ENCODE measurements at places on chromosomes 4 and X.
A peak's percentile ranks its signal among the peaks of the same experiment; 100 is the strongest.

DNA sequence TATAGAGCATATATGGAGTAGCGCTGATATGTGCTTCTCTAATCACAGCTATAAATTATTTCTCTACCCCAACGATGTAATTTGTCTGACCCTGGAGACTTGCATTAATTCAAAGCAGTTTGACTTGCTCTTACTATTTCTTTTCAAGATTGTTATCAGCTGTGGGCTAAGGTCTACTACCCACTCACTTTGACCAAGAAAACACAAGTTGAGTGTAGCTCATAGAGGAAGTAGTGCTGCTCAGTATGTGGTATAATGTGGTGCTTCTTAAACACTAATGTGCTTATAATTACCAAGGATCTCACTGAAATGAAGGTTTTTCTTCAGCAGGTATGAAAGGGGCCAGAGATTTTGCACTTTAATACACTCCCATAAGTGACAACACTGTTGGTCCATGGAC lies 70.1 kb downstream of the INPP4B start:
- DNase-seq: no peak

DNA sequence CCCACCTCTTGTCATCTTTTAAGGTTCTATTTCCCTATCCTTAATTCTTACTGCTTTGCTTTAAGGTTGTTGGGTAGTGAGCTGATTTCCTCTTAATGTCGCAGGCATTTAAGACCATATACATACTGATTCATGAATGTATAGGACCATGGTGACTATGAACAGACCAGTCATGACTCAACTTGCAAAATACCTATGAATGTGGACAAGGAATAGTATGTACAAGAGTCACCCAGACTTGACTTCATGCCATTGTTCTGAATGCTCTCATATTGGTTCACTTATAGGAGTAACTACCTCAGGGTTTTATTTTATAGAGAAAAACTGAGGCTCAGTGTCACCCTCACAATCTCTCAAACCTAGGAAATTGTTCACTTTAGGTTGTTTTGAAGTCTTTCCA lies 44.3 kb downstream of the CCNG2 start:
- DNase-seq: no peak

GRCh38 chr4:95539106-95539505 lies 9.7 kb downstream of the UNC5C start:
- no peak for DNase-seq

GRCh38 chr4:23904639-23905071 lies 14.8 kb upstream of the PPARGC1A start:
- no peak for DNase-seq

GRCh38 chr4:112284166-112284565 lies 1.5 kb downstream of the TIFA start:
- DNase-seq: no peak

- no peak for DNase-seq
Observed at GRCh38 chrX:50103866-50104566, 96.8 kb downstream of the AKAP4 start.

GRCh38 chrX:13569479-13570260 lies at the start of gene EGFL6:
Gene EGFL6, plus strand, starts transcription at chrX:13569601. Its CDS starts 261 bp downstream, at chrX:13569862.
- DNase-seq: no peak

DNA sequence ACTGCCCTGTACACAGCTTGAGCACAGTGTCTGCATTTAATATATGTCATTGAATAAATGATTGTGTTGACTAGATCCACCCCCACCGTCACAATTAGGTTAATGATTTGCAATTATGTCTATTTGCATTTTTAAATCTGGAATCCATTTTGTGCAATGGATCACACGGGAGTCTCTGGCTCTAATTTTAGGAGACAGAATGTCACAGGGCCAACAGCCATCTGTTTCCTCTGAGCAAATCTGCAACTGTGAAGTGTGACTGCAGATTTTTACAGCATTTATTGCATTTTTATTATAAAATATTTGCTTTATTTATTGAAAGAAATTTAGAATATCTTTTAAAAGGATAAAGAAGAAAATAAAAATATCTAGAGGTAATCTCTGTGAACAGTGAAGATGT lies 316.8 kb downstream of the HS3ST1 start:
- DNase-seq: no peak

DNA sequence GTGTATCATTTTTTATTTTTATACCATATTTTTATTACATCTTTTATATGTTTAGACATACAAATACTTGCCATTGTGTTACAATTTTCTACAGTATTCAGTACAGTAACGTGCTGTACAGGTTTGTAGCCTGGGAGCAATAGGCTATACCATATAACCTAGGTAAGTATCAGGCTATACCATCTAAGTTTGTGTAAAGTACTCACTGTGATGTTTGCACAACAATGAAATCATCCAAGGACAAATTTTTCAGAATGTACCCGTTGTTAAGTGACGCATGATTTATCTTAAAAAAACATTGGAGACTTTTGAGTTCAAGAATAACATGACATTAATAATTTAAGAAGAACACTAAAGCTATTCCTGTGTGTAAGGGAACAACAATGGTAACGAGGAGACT lies 96.0 kb upstream of the LEF1 start:
- DNase-seq: no peak

- DNase-seq: no peak
Observed at GRCh38 chrX:5650904-5651303, 577.8 kb downstream of the NLGN4X start.

- no peak for DNase-seq
Observed at GRCh38 chr4:41079881-41080560, 134.3 kb downstream of the APBB2 start.

GRCh38 chrX:75986976-75987375 lies 185.9 kb upstream of the PBDC1 start:
- no peak for DNase-seq

DNA sequence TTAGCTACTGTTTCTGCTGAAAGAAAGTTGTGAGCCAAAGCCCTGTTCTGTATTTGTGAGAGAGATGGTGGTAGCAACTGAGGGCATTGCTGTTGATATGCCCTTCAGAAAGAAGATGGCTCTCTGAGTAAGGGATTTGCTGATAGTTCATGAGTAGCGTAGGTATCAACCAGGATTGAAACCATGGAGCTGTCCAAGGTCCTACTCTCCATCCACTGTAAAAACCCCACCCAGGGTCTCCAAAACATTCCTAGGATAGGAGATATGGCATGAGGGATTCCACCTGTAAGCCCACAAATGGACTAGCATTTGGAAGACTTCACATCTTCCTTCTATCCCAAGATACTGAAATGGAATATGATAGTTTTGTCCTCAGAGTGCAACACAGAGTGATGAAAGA lies 277.1 kb upstream of the PRKX start:
- peak; percentile 1 for DNase-seq

DNA sequence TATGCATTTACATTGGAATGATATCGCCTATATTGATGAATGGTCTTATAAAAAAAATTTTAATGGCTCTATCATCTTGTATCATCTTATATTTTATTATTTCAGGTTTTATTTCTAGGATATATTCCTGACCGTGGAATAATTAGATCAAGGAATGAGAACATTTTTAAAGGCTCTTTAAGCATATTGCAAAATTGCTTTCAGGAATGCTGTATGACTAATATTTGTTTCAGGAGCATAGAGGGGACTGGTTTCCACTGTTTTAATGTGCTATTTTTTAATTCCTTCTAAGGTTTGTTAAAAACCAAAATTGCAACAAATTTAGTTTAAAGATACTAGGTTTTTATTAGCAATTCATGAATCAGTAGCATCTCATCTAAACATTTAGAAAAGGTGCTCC lies 120.2 kb downstream of the BMPR1B start:
- no peak for DNase-seq

- DNase-seq: no peak
Observed at GRCh38 chr4:129346734-129347133, 250.8 kb downstream of the C4orf33 start.

DNA sequence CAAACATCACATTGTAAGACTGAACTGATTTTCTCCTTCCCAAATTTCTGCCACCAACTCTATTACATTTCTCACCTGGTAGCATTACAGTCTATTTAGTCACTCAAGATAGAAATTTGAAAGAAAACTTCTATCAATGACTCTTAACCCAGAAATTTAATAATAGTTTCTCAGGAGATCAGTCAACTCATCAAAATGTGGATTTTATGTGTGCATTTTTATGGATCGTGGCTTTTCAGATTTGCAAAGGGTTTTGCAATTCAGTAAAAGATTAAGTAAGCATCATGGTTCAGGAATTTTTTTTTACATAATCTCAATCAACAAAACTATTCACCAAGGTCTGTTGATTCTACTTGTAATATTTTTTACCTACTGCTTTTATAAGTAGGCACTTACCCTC lies 111.1 kb downstream of the CFAP299 start:
- no peak for DNase-seq

- DNase-seq: no peak
Observed at GRCh38 chr4:54402880-54403480, 173.9 kb downstream of the PDGFRA start.

DNA sequence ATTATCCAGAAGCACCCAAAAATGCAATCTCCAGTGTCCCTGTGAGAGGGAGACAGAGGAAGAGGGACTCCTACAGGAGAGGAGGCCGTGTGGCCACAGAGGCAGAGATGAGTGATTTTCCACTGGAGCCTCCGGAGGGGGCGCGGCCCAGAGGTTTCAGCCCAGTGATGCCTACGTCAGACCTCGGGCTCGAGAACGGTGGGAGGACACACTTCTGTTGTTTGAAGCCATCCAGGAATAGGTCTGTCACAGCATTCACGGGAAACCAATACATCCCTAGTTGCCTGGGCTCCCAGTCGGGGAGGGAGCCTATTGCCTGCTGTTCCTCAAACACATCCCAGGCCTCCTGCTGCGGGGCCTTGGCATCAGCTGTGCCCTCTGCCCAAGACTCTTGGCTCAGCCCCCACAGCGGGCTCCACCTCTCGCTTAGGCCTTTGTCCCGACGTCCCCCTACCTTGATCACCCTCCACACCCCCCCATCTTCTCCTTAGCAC lies 39.2 kb upstream of the HMX1 start:
- DNase-seq: peak; percentile 1

- no peak for DNase-seq
Observed at GRCh38 chrX:11929476-11929875, 171.4 kb downstream of the MSL3 start.

DNA sequence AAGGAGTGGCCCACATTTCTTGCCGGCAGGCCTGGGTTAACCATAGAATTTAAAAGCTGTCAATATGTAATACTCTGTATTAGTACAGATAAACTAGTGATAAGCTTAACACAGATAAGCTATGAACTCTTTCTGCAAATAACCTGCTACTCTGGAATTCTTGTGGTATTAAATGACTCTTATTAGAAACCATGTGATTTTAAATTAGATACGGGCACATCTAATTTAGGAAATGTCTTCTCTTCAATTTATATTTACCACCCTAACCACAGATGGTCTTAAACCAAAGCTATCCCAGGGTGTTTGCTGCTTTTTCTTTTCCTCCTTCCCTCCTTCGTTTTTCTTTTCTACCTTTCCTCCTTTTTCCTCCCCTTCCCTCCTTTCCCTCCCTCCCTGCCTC lies 4.9 kb downstream of the GNRHR start:
- DNase-seq: no peak

- no peak for DNase-seq
Observed at GRCh38 chr4:20754036-20754435, 53.8 kb downstream of the PACRGL start.

DNA sequence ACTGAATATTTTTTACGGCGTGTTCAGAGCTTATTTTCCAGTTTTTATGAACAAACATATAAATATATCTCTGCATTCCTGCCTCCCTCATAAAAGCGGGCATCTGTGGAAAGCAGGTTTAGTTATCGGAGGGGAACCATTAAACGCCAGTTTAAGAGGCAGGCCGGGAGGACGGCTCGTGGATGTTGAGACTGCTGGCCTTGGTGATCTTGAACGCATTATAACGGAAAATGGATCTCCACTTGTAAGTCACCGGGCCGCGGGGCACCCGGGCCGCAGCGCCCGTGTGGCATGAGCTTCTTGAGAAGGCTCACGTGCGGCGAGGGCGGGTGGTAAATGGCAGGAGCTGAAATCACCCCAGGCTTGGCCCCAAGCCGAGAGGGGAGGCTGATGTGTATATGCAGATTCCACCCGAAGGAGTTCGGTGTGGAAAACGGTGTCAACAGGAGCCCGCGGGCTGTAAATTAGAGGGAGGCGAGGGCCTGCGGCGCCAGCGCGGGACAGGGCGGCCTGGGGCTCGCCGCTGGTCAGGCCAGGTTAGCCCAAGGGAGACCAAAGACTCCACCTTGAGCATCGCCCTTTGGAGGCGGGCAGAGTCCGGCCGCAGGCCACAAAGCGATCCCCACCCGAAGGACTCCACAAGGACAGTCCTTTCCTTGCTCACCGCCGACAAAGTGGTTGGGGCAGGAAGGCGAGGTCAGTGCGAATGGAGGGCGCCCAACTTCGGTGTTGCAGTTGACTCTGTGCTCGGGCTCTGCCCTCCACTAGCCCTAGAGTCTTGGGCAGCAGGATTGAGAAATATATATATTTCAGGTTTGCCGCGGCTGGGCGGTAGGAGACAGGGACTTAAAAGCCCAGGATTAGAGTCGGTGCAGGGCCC lies 1.3 kb upstream of the HAND2 start:
- DNase-seq: no peak

DNA sequence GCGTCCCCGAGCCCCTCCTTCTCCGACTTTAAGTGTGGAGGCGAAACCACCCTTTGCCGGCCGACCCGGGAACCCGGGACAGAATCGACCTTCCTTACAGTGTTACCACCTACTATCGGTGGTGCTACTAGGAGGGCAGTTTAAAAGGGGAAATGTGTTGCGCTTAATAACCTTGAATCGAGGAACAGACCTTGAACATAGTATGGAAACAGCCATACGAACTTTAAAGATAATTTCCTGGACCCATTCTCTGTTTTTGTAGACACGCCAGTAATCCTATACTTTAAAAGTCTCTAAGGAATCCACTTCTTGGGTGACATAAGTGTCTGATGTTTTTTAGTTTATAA lies 1.5 kb downstream of the ING2 start:
- DNase-seq: no peak

GRCh38 chrX:38799995-38800580 lies 1.2 kb upstream of the MID1IP1 start:
- DNase-seq: no peak

GRCh38 chrX:108171671-108172070 lies 80.1 kb downstream of the ATG4A start:
- DNase-seq: no peak

DNA sequence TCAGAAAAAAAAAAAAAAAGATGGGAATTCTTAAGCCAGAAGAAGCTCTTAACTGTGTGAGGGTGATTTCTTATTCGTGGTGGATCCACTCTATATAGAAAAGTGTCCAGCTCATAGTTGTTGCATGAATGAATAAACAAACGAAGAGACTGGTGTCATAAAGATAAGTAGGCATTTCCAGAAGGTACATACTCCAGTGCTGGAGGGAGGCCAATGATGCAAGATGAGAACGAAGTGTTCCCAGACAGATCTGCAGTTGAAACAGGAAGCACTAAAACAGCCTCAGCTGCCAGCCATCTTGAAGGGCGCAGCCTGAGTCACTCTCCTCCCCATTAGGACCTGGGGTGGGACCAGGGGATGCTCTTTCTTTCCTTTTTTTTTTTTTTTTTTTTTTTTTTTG lies 47.4 kb upstream of the HOPX start:
- DNase-seq: no peak
